ENCODE measurements at places on chromosomes 6 and 20. TPM values are rescaled to one million over a fixed set of nuclear protein-coding genes. Genes with fewer than 3 reads are reported as not detected.

Gene AIF1
- 4.8 TPM for total RNA-seq

Gene GJA10
- not detected for total RNA-seq

Gene OR12D3
- not detected for total RNA-seq

Gene TSBP1
- not detected for total RNA-seq

Gene PRDM13
- total RNA-seq = 0.10 TPM

Gene COX7A2
- 167 TPM for total RNA-seq

Gene SRMS
- 0.16 TPM for total RNA-seq

Gene RWDD1
- total RNA-seq = 28.4 TPM

Gene SLC22A2
- total RNA-seq = not detected

Gene FUT9
- 0.04 TPM for total RNA-seq

Gene TP53TG5
- total RNA-seq = not detected

Gene WDR46
- 57.2 TPM for total RNA-seq

All from lower leg skin (tissue), 4 donors.